ENCODE measurements at places on chromosomes 2 and 18.

DNA sequence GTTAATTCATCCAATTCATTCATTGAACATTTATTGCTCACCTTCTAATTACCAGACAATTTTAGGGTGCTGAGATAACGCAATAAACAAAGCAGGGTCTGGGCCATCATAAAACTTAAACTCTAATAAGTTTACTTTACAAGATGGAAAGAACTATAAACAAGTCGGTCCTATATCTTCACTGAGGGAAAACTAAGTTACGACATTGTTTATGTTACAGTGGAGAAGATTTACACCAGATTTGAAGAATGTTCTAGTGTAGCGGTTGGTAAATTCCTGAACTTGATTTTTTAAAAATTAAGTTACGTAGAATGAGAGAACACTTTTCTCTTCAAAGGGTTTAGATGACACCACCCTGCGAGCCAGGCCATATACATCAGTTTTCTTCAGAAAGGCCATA lies 20.7 kb upstream of the FRZB start:
- DNase-seq, result no peak

- no peak for DNase-seq
Measured at GRCh38 chr2:68762665-68763064, 28.1 kb downstream of the ARHGAP25 start.

GRCh38 chr2:101249826-101250225 lies 2.9 kb upstream of the CNOT11 start:
- no peak for DNase-seq

DNA sequence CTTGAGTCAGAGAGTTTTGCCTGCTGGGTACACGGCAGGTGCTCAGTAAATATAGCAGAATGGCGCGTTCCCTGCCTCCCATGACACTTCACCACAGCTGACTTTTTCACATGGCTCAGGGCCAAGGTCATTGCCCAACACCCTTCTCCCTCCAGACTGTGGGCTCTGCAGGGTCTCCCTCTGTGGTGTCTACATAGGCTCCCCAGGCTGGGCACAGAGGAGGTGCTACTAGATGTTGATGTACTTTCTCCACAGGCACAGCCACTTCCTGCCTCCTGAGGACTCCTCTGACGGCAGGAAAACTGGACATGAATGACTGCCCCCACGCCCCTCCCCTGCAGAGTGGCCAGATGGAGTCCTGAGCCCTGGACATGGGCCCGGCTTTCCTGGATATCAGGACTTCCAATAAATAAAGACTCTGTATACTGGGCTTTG lies 4.2 kb downstream of the CHCHD5 start:
- DNase-seq, result no peak

DNA sequence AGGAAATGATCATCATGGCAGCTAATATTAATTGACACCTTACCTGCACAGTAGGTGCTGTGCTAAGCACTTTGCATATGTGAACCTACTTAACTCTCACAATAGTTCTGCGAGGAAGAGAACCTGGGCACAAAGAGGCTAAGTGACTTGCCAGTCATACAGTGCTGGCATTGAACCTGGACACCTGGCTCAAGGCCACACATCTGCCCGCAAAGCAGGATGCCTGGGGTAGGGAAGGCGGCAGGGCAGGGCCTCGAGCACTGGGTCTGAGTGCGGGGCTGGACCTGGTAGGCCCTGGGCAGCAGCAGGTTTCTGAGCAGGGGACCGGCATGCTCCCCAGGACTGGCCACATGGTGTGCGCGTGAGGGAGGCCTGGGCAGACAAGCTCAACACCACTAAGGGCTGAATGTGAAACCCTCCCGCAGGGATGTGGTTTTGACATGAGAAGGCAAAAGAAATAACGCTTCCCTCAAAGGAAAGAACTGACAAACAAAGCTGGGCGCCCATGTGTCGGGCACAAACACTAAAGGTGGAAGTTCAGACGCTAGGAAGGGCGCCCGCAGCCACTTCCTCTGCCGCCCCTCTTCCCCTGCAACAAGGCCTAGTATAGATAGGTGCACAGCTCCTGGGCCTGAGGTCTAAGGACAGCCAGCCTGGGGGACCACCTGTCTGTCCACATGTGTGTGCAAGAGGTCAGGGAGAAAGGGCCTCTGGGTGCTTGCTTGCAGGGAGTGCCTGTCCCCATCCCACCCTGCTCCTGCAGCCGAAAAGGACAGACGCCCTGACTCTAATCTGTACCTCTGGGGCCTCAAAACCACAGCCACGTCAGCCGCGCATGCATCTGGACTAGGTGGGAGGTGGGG lies 92.5 kb downstream of the ZFP36L2 start:
- no peak for DNase-seq

DNA sequence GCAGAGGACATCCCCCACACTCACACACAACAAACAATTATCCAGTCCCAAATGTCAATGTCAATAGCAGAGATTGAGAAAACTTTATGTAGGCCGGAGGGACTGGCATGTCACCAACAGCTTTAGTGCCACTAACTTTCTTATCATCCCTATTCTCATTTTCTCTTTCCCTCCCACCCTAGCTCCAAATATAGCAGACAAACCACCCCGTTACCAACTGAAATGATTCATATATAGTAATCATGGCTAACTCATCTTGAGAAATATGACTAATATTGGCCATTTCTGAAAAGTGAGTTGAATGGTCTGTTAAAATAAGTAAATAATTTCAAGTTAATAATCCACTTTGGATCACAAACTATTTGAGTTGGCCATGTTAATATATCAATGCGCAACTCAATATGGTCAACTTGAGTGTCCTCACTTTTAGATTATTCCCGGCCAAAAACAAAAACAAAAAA lies 242.1 kb upstream of the RND3 start:
- DNase-seq, result no peak

GRCh38 chr2:200338692-200339091 lies 32.2 kb downstream of the SPATS2L start:
- DNase-seq, result no peak

- DNase-seq, result no peak
Measured at GRCh38 chr2:162524192-162524591, 180.3 kb downstream of the GCA start.

DNA sequence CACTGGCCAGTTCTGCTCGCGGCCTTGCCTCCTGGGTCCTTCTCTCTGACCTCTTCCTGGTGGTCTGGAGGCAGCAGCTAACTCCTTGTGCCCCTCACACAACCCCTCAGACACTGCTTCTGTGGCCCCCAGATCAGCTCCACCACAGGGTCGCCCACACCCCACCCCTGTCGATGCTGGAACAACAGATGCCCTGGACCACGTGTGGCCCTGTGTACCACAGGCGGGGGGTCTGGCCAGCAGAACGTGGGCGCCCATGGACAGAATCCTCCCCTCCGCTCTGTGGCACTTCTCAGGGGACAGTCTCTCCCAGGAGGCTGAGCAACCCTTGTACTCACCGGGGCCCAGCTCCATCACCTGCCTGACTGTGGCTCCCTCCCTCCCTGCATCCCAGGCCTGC lies 245.6 kb downstream of the NDUFA10 start:
- DNase-seq, result no peak

GRCh38 chr2:42920446-42921146 lies 128.2 kb upstream of the HAAO start:
- no peak for DNase-seq

- DNase-seq, result no peak
Measured at GRCh38 chr2:72864500-72864899, 22.7 kb upstream of the SPR start.

DNA sequence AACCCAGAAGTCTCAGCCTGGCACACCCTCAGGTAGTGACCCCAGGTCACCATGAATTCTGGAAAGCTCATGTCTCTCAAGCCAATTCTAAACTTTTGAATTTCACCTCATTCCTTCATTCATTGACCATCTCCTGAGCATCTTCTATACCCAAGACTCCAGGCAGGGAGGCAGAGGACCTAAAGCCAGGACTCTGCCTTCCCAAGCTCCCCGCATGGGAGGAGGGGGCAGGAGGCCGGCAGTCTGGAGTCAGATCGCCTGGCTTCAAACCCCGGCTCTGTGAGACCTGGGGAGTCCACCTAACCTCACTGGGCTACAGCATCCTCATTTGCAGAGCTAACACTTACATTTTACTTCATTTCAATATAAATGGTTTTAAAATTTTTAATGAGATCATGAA lies 59.0 kb downstream of the SMAD7 start:
- no peak for DNase-seq

- no peak for DNase-seq
Measured at GRCh38 chr2:20180676-20181648, 44.0 kb downstream of the SDC1 start.

All from NCI-H187 treated with DMSO at 0.1 percent for 48 hours (cell line).